ENCODE measurements at places on chromosomes 3 and 15.
A peak's percentile ranks its signal among the peaks of the same experiment; 100 is the strongest.

DNA sequence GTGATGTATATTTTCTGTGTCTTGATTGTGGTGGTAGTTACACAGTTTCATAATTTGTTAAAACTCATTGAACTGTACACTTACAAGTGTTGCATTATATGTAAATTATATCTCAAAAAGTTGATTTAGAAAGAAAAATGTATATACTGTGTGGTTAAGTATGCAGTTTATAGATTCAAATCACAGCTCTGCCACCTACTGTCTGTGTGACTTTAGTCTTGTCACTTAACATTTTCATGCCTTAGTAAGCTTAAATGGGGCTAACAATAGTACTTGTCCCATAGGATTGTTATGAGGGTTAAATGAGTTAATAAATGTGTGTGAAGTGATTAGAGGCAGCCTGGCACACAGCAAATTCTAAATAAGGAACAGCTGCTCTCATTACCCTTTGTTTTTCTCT, 120.9 kb upstream of the P2RY1 start:
- DNase-seq = no peak

- no peak for DNase-seq
Measured at GRCh38 chr15:66071921-66072295, 181.6 kb downstream of the MEGF11 start.

GRCh38 chr3:13045241-13045903, 27.9 kb downstream of the IQSEC1 start:
- no peak for DNase-seq

DNA sequence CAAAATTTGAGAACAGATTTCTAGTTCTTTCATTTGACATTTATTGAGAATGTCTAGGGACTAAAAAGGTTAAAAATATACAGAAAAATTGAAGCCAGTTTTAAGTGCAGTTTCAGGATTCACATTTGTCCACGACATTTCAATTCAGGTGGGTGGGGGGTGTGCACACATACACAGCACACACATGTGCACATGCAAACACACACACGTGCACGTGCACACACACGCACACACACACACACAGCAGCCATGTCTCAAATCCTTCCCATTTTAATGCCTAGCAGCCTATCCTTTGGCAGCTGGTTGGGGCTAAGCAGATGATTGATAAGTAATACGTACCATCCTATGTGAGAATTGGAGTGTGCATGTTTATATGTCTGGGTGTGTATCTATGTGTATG, 238.3 kb upstream of the TRIM42 start:
- no peak for DNase-seq

- no peak for DNase-seq
Measured at GRCh38 chr3:113128386-113129015, 82.9 kb upstream of the BOC start.

DNA sequence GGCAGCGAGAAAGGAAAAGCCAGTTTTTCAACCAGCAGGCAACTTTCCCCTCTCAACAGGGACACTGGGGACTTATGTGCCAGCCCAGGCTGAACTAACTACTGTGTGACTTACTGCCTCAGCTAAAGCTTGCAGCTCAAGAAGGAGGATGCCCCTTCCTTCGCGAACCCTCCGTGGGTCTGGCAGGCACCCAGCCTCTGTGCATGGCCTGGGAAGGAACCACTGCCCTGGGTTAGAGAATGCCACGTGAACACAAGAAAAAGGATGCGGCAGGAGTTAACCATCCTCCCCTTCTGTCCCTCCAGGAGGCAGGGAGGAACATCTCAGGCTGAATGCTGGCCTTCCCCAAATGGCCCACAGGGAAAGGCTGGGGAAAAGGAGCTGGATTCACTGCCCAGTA, 29.0 kb downstream of the CHDH start:
- DNase-seq = no peak

DNA sequence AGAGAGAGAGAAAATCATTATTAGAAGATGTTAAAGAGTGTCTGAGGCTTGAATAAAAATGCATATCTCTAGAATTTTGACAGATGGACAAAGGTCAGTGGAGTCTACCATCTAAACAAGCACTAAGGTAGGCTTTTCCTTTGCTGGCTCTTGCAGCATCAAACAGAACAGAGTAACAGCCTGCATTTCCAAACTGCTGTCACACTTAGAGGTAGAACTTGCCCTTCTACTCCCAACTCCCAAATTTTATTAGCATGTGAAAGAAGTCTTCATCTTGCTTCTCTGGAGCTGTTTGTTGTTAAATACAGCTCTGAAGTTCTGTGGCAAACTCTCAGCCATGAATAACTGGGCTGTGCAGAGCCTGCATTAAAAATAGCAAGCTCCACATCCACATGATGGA, 4.1 kb upstream of the MB21D2 start:
- DNase-seq = no peak

- no peak for DNase-seq
Measured at GRCh38 chr3:152915695-152916094, 80.8 kb downstream of the P2RY1 start.

DNA sequence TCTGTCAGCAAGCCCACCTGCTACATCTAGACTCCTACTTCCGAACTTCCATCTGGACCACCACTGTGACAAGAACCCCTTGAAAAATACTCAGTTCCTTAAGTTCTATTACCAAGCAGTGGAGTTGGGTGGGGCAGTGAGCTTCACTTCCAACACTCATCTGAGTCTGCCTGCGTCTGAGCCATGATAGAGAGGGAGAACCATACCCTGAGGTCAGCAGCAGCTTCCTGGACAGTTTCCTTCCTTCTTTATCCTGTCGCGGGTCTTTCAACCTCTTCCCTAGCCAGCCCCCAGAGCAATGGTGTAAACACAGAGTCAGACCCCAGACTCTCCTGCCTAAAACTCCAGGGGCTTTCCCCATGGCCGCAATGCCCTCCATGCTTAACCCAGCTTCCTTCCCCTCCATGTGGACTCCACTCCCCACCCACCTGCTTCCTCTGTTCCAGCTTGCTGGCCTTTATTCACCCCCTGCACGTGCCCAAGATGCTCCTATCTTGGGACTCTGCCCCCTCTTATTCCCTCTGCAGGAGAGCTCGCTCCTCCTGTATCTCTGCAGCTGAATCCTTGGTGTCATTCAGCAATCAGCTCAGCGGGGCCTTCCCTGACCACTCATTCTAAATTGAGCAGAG, 211.2 kb downstream of the SHQ1 start:
- DNase-seq = no peak

DNA sequence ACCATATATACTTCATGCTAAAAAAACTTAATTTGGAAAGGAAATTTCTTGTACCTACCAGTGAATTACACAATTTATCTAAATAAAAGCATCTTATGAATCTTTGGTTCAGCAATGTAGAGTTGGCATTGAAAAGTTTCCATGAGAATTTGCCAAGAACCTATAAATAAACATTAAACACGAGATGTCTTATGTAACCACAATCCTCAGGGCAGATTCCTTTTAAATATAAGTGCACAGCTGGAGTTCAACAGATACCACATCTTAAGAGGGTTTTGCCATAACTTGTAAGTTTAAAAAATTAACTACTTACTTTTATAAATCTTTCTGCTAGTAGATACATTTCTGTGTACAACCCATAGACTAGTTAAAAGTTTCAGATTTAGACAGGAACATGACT, 499.3 kb upstream of the ARRDC4 start:
- DNase-seq = no peak

DNA sequence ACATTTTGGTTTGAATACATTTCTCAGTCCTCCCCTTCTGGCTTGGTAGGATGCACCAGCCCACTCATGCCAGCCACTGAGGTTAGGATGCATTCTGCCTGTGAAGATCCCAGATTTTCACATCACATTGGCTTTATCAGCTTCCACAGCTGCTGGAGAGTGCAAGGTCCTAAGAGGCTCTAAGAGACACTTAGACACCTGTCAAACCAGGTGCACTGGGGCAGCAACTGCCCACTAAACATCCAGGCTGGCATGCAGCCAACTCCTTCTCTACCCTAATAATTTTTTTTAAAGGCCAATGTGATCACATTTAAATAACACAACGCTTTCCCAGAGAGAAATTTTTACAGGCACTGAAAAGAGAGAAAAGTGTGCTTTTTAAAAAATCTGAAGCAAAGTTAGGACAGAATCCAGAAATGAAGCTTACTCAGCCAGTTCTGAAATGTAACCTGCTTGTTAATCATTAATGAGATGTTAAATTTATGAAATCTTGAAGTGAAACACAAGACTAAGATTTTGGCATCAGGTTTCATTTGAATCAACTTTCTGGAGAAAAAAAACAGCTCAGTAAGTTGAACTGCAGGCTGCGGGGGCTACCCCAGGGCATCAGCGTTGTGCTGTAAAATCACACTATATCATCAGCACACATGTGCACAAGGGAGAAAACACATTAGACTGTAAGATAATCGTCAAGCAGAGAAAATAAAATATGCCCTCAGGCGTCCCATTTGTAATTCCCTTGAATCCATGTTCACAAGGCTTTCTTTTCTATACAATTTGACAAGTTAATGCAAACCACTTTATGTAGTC, 312.9 kb downstream of the ZBBX start:
- no peak for DNase-seq

DNA sequence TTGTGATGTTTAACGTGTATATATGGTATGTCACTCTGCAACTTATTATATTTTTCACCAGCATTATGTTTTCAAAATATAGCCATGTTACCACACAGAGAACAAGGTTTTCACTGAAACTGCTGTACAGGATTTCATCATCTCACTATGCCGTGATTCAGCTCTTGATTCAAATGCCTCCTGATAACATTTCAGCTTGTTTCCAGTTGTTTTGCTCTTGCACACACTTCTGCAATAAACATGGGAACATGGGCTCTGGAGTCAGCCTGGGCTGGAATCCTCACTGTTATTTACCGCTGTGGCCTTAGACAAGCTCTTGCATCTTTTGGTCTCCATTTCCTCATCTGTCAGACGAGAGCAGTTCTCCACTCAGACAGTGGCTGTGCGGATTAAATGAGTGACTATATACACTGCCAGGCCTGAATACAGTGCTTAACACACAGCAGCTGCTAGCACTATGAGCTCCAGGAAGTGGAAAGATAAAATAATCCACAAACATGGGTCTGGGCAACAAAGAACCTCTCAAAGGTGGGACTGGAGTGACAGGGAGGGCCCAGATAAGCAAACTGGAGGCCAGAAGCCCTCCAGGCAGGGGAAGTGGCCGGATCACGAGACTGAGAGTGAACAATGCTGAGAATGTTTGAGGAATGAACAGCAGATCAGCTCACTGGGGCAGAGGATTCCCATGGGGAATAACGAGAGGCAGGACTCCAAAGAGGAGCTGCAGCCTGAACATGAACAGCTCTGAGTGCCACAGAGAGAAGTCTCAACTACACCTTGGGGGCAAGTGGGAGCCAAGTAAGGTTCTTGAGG, 17.7 kb downstream of the NTRK3 start:
- peak; percentile 83 for DNase-seq

DNA sequence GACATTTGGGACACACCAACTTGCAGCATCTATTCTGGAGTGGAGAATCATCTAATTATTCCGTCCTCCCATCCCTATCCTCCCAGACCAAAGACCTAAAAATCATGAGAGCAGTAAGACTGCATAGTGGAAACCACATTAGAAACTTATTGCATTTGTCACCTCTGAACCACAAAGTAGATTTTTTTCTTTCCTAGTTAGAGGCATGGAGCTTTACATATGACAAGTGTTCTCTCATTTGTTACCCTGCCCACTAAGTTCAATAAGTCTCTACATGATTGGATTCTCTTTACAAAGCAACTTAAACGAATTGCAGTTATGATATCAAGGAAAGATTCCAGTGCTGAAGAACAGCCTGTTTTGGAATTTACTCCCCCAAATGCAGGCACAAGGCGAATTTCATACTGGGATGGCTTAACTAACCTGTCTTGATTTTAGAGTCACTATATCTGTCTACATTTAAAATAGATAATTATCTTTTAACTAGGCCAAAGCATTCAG, 42.3 kb upstream of the LRRFIP2 start:
- DNase-seq = no peak

- peak; percentile 84 for DNase-seq
Measured at GRCh38 chr3:44476181-44476611, 1.3 kb downstream of the ZNF445 start.

DNA sequence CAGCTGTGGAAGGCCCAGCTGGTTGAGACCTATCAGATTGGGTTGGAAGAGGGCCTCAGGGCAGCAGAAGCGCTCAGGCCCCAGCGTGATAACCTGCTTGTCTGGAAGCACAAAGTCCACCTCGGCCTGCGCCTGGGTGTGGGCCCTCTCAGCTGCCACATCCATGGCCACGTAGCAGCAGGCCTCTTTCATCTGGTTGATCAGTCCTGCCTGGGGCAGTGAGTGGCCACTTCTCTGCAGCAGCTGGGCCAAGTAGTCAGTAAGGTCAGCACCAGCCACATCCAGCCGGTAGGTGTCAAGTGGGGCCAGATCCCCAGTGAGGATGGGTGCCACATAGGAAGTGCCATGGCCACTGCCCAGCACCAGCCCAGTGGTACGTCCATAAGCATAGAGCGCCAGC, 3.9 kb upstream of the CAMKV start:
- no peak for DNase-seq

GRCh38 chr15:47095833-47096232, 621.5 kb upstream of the SEMA6D start:
- DNase-seq = no peak

- DNase-seq = no peak
Measured at GRCh38 chr3:72630327-72630968, 217.8 kb downstream of the SHQ1 start.

GRCh38 chr3:46361408-46362283, 7.7 kb downstream of the CCR2 start:
- DNase-seq = no peak

DNA sequence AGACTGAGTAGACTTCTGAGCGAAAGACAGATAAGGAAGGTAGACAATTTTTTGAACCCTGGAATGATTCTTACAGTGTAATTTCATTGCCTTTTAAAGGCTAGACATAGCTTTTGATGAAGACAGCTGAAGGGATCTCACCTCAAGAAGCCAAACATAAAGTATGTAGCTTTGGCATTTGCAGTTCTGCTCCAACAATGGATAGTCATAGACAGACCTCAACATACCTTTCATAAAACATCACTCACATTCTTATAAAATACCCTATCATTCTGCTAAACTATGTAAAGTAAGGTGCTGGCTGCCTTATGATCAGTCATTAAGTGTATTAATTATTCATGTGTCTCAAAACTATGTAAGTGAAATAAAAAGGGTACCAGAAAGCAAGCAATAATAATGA, 70.0 kb downstream of the UBE3A start:
- peak; percentile 27 for DNase-seq

- DNase-seq = no peak
Measured at GRCh38 chr3:8307545-8308110, 194.0 kb upstream of the LMCD1 start.

GRCh38 chr3:73148682-73149081, 87.2 kb downstream of the EBLN2 start:
- DNase-seq = no peak

DNA sequence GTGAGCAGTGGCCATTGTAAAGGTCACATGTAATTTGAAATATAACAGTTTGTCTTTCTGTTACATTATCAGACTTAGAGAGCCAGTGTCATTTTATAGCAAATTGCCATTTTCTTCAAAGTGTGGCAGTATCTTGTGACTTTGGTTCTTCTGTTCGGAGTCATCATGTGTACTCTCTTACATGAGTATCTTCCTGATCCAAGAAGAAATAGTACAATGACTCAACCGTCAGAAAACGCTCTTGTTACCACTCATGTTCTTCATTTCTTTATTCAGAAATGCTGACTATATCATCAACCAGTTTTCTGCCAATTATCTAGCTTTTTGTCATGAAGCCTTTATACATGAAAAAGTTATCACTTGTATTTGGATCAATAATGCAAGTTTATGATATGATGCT, 93.6 kb upstream of the CGNL1 start:
- DNase-seq = peak; percentile 43
